ENCODE measurements at places on chromosomes 4 and X.

GRCh38 chrX:109952985-109953905, 49.7 kb upstream of the TMEM164 start:
- no peaks in the 10 kb centered on the region for H3K36me3 ChIP-seq
- peaks cover under 1% of the 10 kb centered on the region for H3K4me1 ChIP-seq
- no peaks in the 10 kb centered on the region for H3K27me3 ChIP-seq
- DNase-seq, result no peak

- no peak for DNase-seq
- H3K27ac ChIP-seq, result no peak overlapping the region
- no peaks in the 10 kb centered on the region for H3K4me1 ChIP-seq
- no peak overlapping the region for H3K4me3 ChIP-seq
Measured at GRCh38 chr4:94536649-94537469, 85.1 kb downstream of the PDLIM5 start.

DNA sequence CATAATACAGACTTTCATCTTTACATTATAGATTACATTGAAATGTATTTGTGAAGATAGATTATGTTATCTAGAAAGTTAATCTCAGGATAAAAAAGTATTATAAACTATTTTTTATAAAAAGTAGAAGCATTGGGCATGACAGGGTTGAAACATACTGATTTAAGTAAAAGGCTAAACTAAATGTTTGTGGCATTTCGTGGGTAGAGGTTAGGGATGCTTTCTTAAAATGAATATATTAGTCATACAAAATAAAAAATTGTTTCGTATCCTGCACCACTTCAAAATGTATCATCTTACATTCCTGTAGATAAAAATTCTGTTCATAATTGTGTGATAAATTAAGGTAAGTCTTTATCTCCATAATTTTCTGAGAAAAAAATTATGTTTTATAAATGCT, 603.6 kb downstream of the SPRY1 start:
- no peak overlapping the region for H3K4me3 ChIP-seq
- H3K27me3 ChIP-seq, result no peaks in the 10 kb centered on the region
- no peak overlapping the region for H3K27ac ChIP-seq
- no peaks in the 10 kb centered on the region for H3K4me1 ChIP-seq

- no peaks in the 10 kb centered on the region for H3K36me3 ChIP-seq
- no peaks in the 10 kb centered on the region for H3K27me3 ChIP-seq
- no peak overlapping the region for H3K4me3 ChIP-seq
- H3K4me1 ChIP-seq, result no peaks in the 10 kb centered on the region
- H3K27ac ChIP-seq, result no peak overlapping the region
- DNase-seq, result no peak
Measured at GRCh38 chrX:95622200-95622599, 1062.4 kb upstream of the DIAPH2 start.

- no peaks in the 10 kb centered on the region for H3K27me3 ChIP-seq
- DNase-seq, result no peak
- no peak overlapping the region for H3K4me3 ChIP-seq
- no peak overlapping the region for H3K27ac ChIP-seq
Measured at GRCh38 chr4:2790583-2791517, 2.0 kb upstream of the SH3BP2 start.

DNA sequence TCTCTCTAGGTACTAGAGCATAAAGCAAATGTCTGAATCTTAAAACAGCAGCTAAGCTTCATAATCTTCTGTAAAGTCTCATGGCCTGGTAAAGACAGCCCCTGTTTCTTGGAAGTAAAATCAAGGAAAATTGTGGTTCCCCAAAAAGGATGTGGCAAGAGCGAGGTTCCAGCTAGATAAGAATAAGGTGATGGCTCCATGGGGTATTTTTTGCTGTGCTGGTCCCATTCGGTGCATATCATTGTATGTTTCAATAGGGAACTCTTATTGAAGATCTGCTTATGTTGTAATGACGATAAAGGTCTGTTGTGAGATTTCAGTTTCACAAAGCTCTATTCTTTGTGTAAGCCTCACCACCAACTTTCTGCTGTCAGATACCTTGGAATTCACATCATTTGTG, 316.9 kb upstream of the NOCT start:
- no peaks in the 10 kb centered on the region for H3K27me3 ChIP-seq
- H3K36me3 ChIP-seq, result no peaks in the 10 kb centered on the region
- DNase-seq, result no peak
- H3K4me1 ChIP-seq, result no peaks in the 10 kb centered on the region
- no peak overlapping the region for H3K27ac ChIP-seq
- no peak overlapping the region for H3K4me3 ChIP-seq

- DNase-seq, result no peak
- no peaks in the 10 kb centered on the region for H3K27me3 ChIP-seq
- no peak overlapping the region for H3K4me3 ChIP-seq
- H3K4me1 ChIP-seq, result no peaks in the 10 kb centered on the region
Measured at GRCh38 chrX:120262859-120263708, 12.5 kb downstream of the ZBTB33 start.

- no peaks in the 10 kb centered on the region for H3K4me1 ChIP-seq
- no peaks in the 10 kb centered on the region for H3K36me3 ChIP-seq
- H3K4me3 ChIP-seq, result no peak overlapping the region
- no peak overlapping the region for H3K27ac ChIP-seq
Measured at GRCh38 chr4:156191044-156191781, 237.5 kb upstream of the CTSO start.

GRCh38 chr4:87938746-87939145, 36.8 kb upstream of the SPP1 start:
- no peak overlapping the region for H3K4me3 ChIP-seq
- no peaks in the 10 kb centered on the region for H3K36me3 ChIP-seq
- no peaks in the 10 kb centered on the region for H3K4me1 ChIP-seq
- H3K27ac ChIP-seq, result no peak overlapping the region
- no peaks in the 10 kb centered on the region for H3K27me3 ChIP-seq

- DNase-seq, result no peak
- H3K27me3 ChIP-seq, result no peaks in the 10 kb centered on the region
Measured at GRCh38 chrX:49993661-49994060, 71.3 kb downstream of the CLCN5 start.
